Body of pancreas (tissue), 4 donors: ENCODE measurements at places on chromosomes 16 and 17. TPM values are rescaled to one million over a fixed set of nuclear protein-coding genes. Genes with fewer than 3 reads are reported as not detected.
A peak's percentile ranks its signal among the peaks of the same experiment; 100 is the strongest.

DNA sequence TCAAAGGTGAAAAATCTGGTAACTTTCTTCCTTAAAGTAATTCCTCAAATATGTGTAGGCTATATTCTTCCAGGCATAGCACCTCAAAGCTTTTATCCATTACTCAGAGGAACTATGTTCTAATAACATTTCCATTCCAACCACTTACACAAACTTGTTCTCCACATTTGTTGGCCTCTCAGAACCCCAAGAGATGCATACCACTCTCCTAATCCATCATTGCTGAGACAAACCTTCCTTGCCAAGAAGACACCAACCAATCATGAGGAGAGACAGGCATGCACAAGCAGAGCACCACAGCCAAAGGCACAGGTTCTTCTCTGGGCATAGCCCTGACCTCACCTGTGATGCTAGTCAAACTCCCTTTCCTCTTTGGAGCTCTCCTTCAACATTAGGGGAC is 20.9 kb downstream of the CDH11 start:
- H3K36me3 ChIP-seq = no peaks in the 10 kb centered on the region
- H3K27me3 ChIP-seq = no peaks in the 10 kb centered on the region
- no peak overlapping the region for H3K4me3 ChIP-seq
- no peaks in the 10 kb centered on the region for H3K4me1 ChIP-seq
- no peak for DNase-seq
- H3K27ac ChIP-seq = no peak overlapping the region

GRCh38 chr17:78240839-78241238 is 9.4 kb downstream of the TMEM235 start:
- H3K27me3 ChIP-seq = no peaks in the 10 kb centered on the region
- no peaks in the 10 kb centered on the region for H3K4me1 ChIP-seq

- H3K27me3 ChIP-seq = no peaks in the 10 kb centered on the region
- H3K4me1 ChIP-seq = peaks cover 54% of the 10 kb centered on the region
Measured at GRCh38 chr16:85752511-85753420, 1.9 kb upstream of the C16orf74 start.

- H3K4me3 ChIP-seq = no peak overlapping the region
- no peak for DNase-seq
- no peaks in the 10 kb centered on the region for H3K36me3 ChIP-seq
- no peaks in the 10 kb centered on the region for H3K4me1 ChIP-seq
- no peak overlapping the region for H3K27ac ChIP-seq
- no peaks in the 10 kb centered on the region for H3K27me3 ChIP-seq
Measured at GRCh38 chr16:22098405-22099255, 6.3 kb downstream of the VWA3A start.

GRCh38 chr16:12462426-12463280 is 341.0 kb downstream of the CPPED1 start:
- H3K27me3 ChIP-seq = no peaks in the 10 kb centered on the region
- no peaks in the 10 kb centered on the region for H3K4me1 ChIP-seq
- DNase-seq = no peak
- H3K36me3 ChIP-seq = no peaks in the 10 kb centered on the region
- H3K4me3 ChIP-seq = no peak overlapping the region
- H3K27ac ChIP-seq = no peak overlapping the region

- no peak overlapping the region for H3K27ac ChIP-seq
- no peak overlapping the region for H3K4me3 ChIP-seq
- no peak for DNase-seq
- no peaks in the 10 kb centered on the region for H3K27me3 ChIP-seq
Measured at GRCh38 chr17:76716839-76717215, 6.1 kb upstream of the MXRA7 start.

DNA sequence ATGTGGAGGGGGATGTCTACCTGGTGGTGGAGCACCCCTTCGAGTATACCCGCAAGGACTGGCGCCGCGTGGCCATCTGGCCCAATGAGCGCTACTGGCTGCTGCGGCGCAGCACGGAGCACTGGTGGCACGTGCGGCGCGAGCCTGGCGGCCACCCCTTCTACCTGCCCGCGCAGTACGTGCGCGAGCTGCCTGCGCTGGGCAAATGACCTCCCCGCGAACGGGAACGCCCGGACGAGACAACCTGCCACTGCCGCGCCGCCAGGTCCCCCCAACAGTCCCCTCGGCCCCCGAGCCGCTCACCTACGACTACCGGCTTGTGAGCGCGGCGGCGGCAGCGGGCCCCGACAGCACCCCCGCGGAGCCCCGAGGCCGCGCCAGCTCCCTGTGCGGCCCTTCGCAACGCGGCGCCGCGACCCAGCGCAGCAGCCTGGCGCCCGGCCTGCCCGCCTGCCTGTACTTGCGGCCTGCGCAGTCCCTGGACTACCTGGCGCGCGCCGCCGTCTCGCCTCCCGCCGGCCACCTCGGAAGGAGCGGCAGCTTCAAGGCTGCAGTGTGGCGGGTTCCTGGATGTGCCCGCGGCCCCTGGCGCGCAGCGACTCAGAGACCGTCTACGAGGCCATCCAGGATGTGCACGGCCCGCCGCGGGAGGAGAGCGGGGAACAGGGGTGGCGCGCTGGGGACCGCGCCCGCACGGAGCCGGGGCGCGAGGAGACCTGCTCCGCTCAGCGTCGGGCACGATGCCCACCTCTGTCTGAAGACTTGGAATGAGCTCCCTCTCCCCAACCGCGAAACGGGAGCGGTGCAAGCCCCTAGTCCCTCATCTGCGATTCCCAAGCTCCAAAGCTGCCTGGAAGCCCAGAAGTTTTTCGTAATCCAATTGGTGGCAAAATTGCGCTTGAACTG is 48.7 kb upstream of the AMZ2 start:
- H3K36me3 ChIP-seq = no peaks in the 10 kb centered on the region
- peaks cover 54% of the 10 kb centered on the region for H3K4me1 ChIP-seq
- H3K27ac ChIP-seq = no peak overlapping the region
- DNase-seq = peak; percentile 16
- H3K4me3 ChIP-seq = no peak overlapping the region

- no peaks in the 10 kb centered on the region for H3K4me1 ChIP-seq
- H3K27ac ChIP-seq = no peak overlapping the region
- no peaks in the 10 kb centered on the region for H3K36me3 ChIP-seq
- H3K4me3 ChIP-seq = no peak overlapping the region
- no peak for DNase-seq
Measured at GRCh38 chr17:74245871-74246270, 28.2 kb upstream of the DNAI2 start.

KRT28 gene
- not detected for total RNA-seq

ITGAX gene
- total RNA-seq = 8.6 TPM

DNA sequence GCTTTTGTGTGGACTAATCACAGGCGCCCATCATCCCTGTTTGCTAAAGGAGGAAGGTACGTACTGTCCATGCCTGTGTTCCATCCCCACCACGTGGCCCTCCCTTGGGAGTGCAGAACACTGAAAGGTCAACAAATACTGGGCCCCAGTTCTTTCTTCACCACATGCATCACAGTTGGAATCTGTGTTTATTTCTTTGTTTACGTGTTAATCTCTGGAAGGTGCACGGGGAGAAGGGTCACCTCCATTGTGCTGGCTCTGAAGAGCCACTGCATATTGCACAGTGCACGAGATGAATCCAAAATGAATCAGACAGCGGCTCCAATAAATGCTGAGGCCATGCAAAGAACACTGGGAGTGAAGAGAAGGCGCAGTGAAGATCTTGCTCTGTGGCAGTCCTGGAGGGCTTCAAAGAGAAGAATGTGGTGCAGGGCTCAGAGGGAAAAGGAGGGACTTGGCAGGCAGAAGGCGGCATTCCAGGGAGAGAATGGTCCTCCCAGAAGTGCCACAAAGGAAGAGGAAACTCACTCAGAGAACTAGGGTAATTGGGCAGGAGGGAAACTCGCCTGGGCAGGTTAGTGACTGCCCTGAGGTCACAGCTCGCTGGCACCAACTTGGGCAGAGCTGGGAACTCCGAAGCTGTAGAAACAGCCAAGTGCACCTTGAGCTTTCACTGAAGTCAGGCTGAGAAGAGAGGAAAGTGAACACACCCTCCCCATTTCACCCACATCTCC is 3.7 kb downstream of the RPH3AL start:
- peak; percentile 82 for DNase-seq
- H3K4me1 ChIP-seq = peaks cover 66% of the 10 kb centered on the region
- peak overlapping the region; percentile 96 for H3K27ac ChIP-seq
- H3K36me3 ChIP-seq = no peaks in the 10 kb centered on the region
- H3K27me3 ChIP-seq = no peaks in the 10 kb centered on the region

- peaks cover 34% of the 10 kb centered on the region for H3K4me1 ChIP-seq
- H3K27ac ChIP-seq = no peak overlapping the region
- no peaks in the 10 kb centered on the region for H3K27me3 ChIP-seq
- no peak for DNase-seq
- no peak overlapping the region for H3K4me3 ChIP-seq
Measured at GRCh38 chr16:30401768-30402425, 5.5 kb upstream of the ZNF771 start.

PTGES3L gene
- total RNA-seq = not detected

- no peak overlapping the region for H3K4me3 ChIP-seq
- H3K27ac ChIP-seq = no peak overlapping the region
- H3K36me3 ChIP-seq = peaks cover 11% of the 10 kb centered on the region
- DNase-seq = no peak
- peaks cover 15% of the 10 kb centered on the region for H3K4me1 ChIP-seq
- H3K27me3 ChIP-seq = no peaks in the 10 kb centered on the region
Measured at GRCh38 chr17:39716073-39716818, 14.1 kb downstream of the MIEN1 start.

PLA2G10 gene
- total RNA-seq = not detected

- no peaks in the 10 kb centered on the region for H3K27me3 ChIP-seq
- H3K4me3 ChIP-seq = no peak overlapping the region
- no peaks in the 10 kb centered on the region for H3K36me3 ChIP-seq
- no peaks in the 10 kb centered on the region for H3K4me1 ChIP-seq
- no peak overlapping the region for H3K27ac ChIP-seq
Measured at GRCh38 chr17:81646869-81647600, 9.3 kb downstream of the PDE6G start.

GRCh38 chr17:8118769-8119580 is 661 bp upstream of the ALOXE3 start:
- peak overlapping the region; percentile 75 for H3K27ac ChIP-seq
- peaks cover 31% of the 10 kb centered on the region for H3K27me3 ChIP-seq

MYH13 gene
- not detected for total RNA-seq

MARCHF10 gene
- total RNA-seq = not detected

- H3K27me3 ChIP-seq = no peaks in the 10 kb centered on the region
- no peaks in the 10 kb centered on the region for H3K4me1 ChIP-seq
- H3K36me3 ChIP-seq = no peaks in the 10 kb centered on the region
Measured at GRCh38 chr16:59634004-59634579, 900.0 kb upstream of the GOT2 start.

DNA sequence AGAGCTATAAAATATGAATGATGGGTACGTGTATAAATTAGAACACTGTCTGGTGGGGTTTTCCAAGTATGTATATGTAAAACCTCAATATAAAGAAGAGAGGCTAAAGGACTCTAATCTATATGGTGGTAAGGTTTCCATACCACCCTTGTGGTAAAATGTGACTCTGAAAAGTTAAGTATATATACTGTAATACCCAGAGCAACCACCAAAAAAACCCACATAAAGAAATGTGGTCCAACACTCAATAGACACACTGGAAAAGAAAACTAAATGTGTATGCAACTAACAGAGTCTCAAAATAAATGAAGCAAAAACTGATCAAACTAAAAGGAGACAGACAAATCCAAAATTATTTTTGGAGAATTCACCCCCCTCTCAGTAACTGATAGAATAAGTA is 72.2 kb downstream of the XPO6 start:
- H3K4me3 ChIP-seq = no peak overlapping the region
- H3K27ac ChIP-seq = no peak overlapping the region
- H3K36me3 ChIP-seq = no peaks in the 10 kb centered on the region
- H3K4me1 ChIP-seq = no peaks in the 10 kb centered on the region
- no peak for DNase-seq
